ENCODE measurements at places on chromosomes 3 and 15.

DNA sequence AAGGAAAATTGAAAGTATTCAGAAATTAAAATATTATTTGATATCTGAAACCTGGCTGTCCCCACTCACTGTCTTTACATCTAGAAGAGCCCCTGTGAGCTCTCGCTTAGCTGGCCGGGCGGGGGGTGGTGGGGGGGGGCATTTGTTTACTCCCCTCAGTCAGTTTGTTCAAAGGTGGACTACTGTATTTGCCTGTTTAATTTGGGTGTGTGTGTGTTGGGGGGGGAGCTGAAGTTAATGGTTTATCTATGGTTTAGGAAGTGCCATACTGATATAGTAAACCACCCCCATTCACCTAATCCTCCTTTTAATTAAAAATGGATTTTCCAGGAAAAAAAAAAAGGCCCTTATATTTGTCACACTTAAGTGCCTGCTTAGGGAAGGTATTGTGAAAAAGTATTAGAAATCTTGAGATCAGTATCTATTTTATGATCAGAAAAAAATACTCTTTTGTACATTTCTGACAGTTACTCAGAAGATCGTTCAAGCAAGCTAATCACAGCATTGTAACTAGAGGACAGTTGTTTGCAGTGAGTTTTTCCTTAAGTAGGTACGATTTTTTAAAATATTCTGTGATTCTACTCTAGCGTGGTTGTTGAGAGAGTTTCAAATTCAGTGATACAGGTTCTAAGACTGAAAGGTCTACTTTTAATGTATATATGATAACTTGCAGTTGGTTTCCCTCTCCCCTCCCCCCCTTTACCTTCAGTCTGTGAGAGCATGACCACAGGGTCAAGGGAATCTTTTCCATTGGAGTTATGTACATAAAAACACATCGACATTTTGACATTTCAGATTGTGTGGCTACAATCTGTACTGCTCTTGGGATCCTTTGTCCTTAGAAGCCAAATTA, 8.5 kb downstream of the NR2F2 start:
- DNase-seq: no peak

GRCh38 chr3:182967218-182968204, 12.8 kb downstream of the DCUN1D1 start:
- DNase-seq: no peak

GRCh38 chr3:52444860-52445793, at the start of gene SEMA3G:
Gene SEMA3G, minus strand, starts transcription at chr3:52445103. Its CDS starts 76 bp downstream, at chr3:52445027.
- peak; percentile 39 for DNase-seq

DNA sequence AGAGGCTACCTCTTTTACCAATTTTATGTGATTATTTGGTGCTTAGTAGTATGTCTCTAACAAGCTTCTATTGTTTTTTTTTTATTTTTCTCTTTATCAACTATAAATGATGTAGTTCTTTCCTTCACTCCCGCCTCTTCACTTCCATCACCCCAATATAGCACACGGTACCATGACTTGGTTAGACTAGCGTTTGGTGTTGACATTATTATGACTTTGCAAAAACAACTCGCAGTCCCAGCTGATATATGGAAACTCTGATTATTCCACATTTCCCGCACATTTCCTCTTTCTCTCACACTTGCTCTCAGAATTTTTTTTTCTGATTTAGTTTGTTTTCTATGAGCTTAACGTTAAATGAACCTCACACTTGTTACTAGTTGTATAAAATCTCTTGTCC, 162.2 kb downstream of the GREM1 start:
- no peak for DNase-seq

GRCh38 chr15:68576235-68576892, 2.4 kb upstream of the CORO2B start:
- DNase-seq: peak; percentile 38

GRCh38 chr15:46703020-46703861, 1014.1 kb upstream of the SEMA6D start:
- DNase-seq: no peak

- DNase-seq: no peak
Measured at GRCh38 chr3:144900366-144900765, 928.7 kb downstream of the DIPK2A start.

DNA sequence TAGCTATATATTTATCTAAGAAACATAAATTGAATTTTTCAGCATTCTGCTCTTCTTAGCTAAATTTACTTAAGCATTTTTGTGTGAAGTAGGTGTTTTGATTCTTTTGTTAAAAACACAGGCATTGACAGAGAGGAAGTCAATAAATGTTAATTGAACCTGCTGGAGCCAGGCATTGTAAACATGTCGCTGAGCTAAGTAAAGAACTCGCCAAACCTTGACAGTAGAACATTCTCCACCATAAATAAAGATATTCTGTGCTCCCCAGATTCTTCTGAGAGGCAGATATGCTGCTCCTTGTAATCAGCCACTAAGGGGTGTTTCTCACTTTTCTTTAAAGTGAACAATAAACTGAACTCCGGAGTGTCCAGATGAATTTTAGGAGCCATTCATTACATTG, 38.4 kb downstream of the SYNM start:
- peak; percentile 14 for DNase-seq

DNA sequence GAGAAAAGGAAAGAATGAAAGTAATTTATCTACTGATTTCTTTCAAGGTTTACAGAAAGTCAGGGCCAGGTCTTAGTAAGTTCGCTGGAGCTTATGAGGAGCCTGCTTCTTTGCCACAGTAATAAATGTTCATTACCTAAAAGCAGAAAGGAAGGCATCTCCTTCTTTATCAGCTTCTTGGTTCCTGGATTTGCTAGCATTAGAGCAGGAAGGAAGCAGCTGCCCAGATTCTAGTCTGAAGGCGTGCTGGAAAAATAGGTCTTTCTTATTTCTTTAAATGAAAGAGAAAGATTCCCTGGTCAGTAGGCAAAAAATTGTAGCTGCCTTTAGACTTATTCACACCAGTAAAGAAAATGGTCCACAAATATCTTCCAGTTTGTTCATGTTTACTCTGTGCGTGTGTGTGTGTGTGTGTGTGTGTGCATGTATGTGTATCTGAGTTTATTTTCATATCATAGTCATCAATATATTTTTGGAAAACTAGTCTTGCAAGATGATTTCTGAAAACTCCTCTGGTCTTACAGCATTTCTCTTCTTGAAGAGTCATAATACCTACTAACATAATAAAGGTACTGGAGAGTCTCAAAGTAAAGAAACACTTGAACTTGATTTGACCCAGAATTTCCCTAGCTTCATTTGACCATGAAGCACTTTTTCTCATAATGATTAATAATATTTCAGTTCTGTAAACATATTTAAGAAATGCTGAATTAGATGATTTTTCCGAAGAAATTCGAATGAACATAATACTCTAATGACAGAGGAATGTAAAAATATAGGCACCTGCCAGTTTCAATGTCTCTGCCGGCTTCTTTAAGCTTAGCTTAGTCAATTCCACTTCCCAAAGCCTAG, 255.3 kb upstream of the ZPLD1 start:
- DNase-seq: no peak

GRCh38 chr15:78034495-78035191, 42.9 kb downstream of the TBC1D2B start:
- DNase-seq: no peak

DNA sequence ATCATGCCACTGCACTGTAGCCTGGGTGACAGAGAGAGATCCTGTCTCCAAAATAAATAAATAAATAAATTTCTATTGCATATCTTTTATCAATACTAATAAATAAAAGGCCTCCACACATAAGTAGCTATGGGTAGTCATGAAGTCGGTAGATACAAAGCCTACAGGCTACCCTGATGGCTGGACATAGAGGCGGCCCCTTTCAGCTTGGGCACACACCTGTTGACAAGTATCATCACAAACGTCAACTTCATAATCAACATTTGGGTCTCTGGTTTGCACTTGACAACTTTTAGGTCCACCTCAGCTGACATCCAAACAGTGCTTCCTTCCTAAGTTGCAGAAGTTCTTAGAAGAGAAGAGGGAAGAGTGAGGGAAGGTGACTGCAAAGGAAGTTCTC, 53.4 kb downstream of the ITGA11 start:
- no peak for DNase-seq

GRCh38 chr3:42732829-42733459, 30.3 kb upstream of the HHATL start:
- no peak for DNase-seq

DNA sequence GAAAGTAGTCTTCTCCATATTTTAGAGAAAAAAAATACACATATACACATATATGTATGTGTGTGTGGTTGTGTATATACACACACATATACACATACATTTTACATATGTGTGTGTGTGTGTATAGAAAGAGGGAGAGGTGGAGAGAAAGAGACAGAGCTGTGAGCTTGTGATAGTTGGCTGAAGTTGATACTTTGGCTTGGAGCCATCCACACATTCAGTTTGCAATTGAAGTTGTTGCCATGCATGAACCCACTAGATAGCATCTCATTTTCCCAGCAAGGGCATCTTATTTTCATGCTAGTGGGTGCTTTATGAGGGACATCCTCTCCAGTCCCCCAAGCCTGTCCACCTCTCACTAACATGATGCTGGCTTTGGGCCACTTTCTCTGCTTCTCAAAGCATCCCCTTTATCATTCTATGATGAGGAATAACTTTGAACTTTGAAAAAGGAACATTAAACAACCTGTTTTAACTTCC, 228.6 kb downstream of the ZNF621 start:
- no peak for DNase-seq

DNA sequence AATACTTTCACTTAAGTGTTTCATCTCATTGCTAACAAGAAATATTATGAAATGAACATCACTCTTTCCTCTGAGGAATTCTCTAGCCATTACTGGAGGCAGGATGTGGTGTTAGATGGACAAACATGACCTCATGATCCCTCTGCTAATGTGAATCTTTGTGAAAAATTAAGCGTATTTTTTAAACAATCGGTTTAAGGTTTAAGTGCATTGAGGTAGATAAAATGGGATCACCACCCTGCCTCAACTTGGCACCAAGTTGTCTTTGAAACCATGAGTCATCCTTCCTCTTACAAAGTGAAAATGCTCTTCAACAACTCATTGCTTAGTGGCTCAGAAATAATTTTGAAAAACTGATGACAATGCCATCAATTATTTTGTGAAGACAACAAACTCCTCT, 76.0 kb upstream of the DCBLD2 start:
- DNase-seq: no peak

DNA sequence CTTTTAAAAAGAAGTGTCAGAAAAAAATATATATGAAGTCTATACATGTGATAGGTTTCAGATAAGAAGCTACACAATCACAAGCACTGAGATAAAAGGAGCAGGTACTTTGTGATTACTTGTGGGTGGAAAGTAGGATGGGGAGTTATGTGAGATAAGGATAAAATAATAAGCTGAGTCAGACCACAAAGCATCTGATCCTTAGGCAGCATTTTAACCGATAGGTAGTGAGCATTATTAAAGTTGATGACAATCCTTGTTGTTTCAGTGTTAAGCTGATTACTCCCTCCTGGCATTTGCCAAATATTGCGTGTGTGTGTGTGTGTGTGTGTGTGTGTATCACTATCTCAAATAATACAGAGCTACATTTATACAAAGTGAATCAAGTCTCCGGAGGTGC, 483.1 kb downstream of the NAALADL2 start:
- DNase-seq: no peak

DNA sequence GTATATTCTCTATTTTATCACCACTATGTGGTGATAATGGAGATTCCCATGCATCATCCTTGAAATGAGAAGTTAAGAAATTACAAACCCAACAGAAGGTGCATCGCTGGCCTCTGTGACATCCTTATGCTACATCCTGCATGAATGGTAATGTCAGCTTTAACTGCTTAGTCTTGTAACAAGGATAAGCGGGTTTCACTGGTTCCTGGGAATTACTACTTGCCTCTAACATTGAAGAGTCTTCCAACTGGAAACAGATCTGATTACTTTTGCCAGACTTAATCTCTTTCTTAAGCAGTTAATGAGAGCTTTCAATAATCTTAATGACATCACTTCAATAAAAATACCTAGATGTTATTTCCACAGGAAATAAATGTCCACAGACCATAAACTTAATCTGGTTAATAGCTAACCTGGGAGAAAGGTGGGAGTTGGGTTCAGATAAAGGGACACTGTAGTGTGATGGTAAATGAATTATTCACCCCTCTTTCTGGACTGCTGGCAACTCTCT, 44.0 kb downstream of the FMN1 start:
- DNase-seq: no peak

- no peak for DNase-seq
Measured at GRCh38 chr3:21665444-21666100, 85.4 kb downstream of the ZNF385D start.

- DNase-seq: no peak
Measured at GRCh38 chr3:194440756-194441155, 41.7 kb upstream of the GP5 start.

DNA sequence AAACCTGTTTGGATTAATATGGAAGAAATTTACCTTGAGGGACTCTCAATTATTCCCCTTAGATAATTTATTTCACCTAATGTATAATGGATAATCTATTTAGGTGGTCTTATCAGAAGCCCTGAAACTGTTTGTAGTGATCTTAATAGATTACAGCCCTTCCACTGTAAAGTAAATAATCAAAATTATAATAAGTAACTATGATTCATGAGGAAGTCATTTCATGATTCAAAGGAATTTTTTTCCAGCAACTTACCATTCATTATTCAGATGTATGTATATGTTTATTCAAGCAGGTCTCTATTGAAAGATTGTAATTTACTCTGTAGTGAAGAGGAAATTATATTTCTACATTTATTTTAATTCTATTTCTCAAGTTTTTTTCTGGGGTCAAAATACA, 250.6 kb upstream of the ROBO1 start:
- DNase-seq: no peak

DNA sequence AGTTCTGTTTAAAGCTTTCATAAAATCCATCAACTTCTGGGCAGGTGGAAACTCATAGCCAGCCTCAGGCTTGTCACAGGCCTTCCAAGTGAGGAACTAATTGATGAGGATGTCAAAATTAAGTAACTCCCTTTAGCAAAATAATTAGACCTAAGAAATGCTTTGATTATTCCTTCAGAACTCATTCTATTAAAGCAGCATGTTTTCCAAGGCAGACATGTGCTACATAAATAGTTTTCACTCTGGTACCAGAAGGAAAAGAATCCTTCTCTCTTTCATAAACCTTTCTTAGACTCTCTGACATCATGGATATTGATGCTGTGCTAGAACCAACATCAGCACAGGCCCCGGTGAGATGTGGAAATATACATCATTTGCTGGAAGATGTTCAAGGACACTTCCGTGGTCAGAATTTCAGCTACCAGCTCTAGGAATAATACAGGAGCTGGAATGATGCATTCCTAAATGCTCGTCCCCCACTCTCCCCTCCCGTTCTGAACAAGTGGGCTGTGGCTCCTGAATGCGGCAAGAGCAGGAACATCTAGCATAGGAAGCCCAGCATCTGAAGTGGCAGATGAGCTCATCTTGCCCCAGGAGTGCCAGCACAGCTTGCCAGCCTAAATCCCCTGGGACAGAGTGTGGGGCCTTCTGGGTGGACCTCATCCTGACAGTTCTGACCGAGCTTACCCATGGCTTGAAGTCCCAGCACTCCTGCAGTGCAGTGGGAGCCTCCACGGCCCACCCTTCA, 82.4 kb downstream of the WWTR1 start:
- DNase-seq: peak; percentile 3

GRCh38 chr15:49103002-49103401, 52.4 kb downstream of the COPS2 start:
- no peak for DNase-seq
